ENCODE measurements at places on chromosomes 7 and 10.

- DNase-seq: no peak
These were observed 23.9 kb downstream of the GOLGA7B start for GRCh38 chr10:97873569-97873968.

DNA sequence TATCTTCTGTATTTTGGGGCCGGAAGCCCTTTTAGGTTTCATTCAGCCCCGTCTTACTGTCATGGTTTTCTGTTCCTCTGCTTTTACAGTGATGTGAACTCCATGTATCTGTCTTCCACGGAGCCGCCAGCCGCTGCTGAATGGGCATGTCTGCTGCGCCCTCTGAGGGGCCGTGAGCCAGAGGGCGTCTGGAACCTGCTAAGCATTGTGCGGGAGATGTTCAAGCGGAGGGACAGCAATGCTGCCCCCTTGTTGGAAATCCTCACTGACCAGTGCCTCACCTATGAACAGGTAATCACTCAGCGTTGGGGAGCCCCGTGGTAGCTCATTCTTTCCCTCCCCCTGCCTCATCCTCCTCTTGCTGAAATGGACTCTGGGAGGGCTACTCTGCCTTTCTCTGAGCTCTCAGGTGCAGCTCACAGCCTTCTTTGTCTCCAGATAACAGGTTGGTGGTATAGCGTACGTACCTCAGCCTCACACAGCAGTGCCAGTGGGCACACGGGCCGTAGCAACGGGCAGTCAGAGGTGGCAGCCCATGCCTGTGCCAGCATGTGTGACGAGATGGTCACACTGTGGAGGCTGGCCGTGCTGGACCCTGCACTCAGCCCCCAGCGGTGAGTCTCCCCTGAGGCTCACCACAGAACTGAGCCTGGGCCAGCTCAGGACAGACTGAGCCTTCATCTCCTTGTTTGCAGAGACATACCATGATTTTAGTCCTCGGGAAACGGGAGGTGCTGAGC is 5.7 kb downstream of the ZSWIM8 start:
- no peak for DNase-seq

DNA sequence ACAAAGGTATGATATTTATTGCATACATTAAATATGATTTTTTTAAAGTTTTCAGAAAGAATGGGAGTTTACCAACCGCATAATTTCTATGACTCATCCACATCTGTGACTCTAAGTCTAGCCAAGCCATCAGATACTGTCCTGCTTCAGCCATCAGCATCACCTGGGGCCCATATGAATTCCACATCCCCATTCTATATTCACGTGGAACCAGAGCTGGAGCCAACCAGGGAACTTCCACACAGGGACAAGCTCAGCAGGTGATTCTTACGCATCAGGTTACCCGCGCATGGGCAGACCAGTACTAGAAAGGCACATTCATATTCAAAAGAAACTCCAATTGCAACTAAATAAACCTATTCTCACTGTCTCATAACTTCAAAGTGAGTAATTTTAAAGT is 817.7 kb upstream of the IGFBP3 start:
- no peak for DNase-seq

GRCh38 chr7:132337450-132338080 is 238.7 kb downstream of the PLXNA4 start:
- DNase-seq: no peak

- DNase-seq: no peak
These were observed 180.2 kb upstream of the CACNA2D1 start for GRCh38 chr7:82623812-82624211.

- DNase-seq: no peak
These were observed 571 bp downstream of the KDM7A start for GRCh38 chr7:140176122-140176701.

GRCh38 chr10:22027364-22028238 is 24.1 kb upstream of the DNAJC1 start:
- DNase-seq: no peak

DNA sequence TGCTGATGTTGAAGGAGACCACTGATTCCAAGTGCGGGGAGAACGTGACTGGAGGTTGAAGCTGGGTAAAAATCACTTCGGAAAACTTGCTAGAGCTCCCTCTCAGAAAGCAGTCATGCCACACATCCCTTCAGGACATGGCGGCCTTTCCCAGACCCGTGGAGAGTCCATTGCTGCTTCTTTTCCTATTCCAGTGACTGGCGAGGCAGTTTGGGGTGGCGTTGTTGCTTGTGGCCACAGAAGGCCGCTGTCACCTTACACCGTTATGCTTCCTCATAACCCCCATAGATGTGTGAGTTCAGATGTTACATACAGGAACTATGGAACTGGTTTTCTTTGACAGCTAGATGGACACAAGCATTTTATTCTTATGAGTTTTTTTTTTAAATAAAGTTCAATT is 235.6 kb upstream of the POM121L12 start:
- no peak for DNase-seq

GRCh38 chr7:149093228-149093627 is 2.7 kb upstream of the ZNF786 start:
- no peak for DNase-seq

- no peak for DNase-seq
These were observed 825.3 kb upstream of the C7orf33 start for GRCh38 chr7:147765301-147765700.

DNA sequence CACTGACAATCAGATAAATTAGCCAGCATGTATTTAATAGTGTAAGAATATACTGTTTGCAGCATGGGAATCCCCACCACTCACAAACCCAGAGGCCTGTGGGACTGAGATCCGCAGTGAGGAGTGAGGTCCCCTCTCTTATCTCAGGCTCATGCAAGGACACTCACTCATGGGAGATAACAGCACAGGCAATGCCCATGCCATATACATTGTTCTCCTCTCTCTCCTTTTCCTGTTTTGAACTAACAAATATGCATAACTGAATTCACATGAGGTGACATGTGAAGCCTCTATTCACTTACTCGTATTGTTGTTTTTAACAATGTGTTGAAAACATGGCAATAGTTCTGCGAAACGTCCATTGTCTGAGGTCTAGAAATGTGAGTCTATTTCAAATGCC is 230.5 kb downstream of the ARHGAP21 start:
- DNase-seq: no peak

Data from NCI-H460 (cell line).